ENCODE measurements at places on chromosomes 13 and 19. TPM values are rescaled to one million over a fixed set of nuclear protein-coding genes. Genes with fewer than 3 reads are reported as not detected.

DNA sequence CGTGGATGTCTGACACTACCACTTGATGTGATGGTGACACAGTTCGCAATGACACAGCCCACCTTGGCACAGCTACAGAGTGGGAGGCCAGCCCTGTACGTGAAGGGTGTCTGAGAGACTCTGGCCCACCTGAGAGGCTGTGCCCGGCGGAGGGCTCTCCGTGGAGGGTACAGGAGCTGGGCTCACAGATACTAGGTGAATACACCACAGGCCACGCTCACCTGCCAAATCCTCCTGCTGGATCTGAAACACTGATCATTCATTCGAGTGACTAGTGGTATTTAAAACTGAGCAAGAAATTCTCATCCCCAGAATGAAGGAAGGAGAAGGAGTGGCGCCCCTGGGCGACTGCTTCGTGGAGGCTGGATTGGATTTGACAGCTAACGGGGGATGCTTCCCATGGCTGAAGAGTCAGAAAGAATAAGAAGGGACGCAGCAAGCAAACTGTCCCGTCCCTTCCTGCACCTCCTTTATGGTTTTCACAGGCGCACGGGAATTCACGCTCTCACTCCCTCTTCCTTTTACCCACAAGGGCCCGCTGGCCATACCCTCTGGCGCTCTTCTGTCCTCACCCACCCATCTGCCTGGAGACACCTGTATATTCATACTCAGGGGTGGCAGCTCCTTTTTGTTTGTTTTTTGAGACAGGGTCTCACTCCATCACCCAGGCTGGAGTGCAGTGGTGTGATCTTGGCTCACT is 25.0 kb downstream of the CEBPG start:
- DNase-seq = no peak

The TEX101 gene
- total RNA-seq = not detected

DNA sequence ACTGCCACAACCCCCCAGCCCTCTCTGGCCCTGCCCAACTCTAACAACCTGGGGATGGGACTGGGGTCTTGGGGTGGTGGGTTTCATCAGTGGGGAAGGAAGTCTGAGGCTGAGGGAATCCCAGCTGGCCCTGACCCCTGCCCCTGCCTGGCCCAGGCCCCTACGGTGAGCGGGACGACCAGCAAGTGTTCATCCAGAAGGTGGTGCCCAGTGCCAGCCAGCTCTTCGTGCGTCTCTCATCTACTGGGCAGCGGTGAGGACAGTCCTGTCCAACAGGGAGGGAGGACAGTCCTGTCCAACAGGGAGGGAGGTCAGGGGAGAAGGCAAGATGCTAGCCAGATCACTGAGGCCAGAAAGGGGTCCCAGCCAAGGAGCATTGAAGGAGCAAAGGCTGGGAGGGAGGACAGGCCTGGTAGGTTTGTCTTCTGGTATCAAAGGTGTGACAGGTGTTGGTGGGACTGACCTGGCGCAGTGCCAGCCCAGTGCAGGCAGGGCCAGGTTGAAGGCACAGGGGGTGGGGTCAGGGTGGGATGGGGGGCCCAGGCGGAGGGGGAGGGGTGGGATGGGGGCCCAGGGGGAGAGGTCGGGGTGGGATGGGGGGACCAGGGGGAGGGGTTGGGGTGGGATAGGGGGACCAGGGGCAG is 12.1 kb upstream of the LTBP4 start:
- no peak for DNase-seq

The AMER2 gene
- not detected for total RNA-seq

- DNase-seq = no peak
Observed at GRCh38 chr13:69389899-69390298, 717.7 kb upstream of the ATXN8OS start.

The NRTN gene
- total RNA-seq = 0.17 TPM

- DNase-seq = no peak
Observed at GRCh38 chr13:35793823-35794222, 317.3 kb upstream of the MAB21L1 start.

The DCT gene
- total RNA-seq = not detected

The ZNF418 gene
- total RNA-seq = 4.7 TPM

GRCh38 chr19:47539747-47540311 is 25.0 kb upstream of the NAPA start:
- DNase-seq = no peak

The ZIC5 gene
- total RNA-seq = not detected

- no peak for DNase-seq
Observed at GRCh38 chr13:48233889-48234488, 983 bp downstream of the ITM2B start.
